Stimulated activated naive CD4-positive, alpha-beta T cell treated with Interleukin-2 at 50 U/mL for 16 hours (primary cell): ENCODE measurements at places on chromosomes 11 and 22.

DNA sequence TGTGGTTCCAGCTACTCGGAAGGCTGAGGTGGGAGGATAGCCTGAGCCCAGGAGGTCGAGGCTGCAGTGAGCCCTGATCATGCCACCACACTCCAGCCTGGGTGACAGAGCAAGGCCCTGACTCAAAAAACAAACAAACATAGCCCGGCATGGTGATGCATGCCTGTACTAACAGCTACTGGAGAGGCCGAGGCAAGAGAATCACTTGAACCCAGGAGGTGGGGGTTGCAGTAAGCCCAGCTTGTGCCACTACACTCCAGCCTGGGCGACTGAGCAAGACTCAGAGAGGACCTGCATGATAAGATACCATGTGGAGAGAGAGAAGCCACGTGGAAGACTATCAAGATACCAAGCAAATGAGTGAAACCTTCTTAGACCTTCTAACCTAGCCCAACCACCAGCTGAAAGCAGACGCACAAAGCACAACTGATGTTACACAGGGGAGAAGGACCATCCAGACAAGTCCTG, 36.1 kb downstream of the AMBRA1 start:
- DNase-seq: no peak

DNA sequence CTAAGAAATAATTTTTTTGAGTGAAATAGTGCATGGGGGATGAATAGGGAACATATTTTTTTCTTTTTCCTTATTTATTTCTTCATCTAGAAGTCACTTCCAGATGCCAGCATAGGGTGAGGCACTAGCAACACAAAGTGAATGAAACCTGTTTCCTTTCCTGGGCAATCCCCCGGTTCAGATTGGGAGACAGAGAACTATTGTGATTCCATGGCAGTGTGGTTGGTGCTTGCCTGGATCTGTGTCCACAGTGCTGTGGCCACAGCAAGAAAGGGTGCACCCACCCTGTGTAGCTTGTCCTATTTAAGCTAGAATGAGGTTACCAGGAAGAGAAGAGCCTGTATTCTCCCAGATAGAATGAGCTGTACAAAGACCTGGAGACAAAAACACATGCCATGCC, 57.6 kb downstream of the SLC5A1 start:
- no peak for DNase-seq

DNA sequence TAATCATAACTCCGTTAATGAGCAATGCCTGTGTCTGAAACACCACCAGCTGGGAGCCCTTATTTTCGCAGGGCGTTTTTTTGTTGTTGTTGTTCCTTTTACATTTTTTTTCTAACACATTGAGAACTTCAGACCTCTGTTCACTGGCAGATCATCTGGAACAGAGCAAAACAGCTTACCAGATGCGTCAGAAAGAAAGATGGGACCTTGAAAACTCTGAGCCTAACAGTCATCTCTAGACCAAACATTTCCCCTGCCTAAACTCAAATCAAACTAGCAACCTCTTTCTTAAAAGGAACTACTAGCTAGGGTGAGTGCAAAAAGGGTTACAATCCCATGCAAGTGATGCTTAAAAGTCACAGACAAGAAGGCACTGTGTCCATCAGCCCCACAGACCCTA, 93.2 kb downstream of the PLEKHA7 start:
- DNase-seq: no peak

DNA sequence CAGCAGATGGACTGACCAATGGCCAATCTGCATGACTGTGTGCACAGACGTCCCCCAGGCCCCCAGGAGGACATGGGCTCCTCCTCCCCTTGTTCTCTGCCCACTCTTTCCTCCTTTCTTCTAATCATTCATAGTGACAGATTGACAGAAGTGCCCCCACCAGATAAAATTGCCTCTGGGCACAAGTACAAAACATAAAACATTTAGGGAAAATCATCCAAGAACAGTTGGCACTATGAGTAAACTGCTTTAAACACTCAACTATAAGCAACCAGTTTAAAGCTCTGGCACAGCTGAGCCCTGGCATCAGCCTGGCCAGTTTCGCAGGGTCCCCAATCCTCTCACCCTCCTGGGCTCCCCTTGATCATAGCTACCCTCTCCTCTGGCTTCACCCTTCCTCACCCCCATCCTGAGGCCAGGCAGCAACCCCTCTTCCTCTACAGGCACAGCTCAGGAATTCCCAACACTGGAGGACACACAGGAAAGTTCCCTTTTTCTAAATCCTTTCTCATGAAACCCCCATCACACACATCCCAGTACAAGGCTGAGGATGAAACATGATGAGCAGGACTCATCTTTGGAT, 232.9 kb downstream of the BUD13 start:
- DNase-seq: no peak

DNA sequence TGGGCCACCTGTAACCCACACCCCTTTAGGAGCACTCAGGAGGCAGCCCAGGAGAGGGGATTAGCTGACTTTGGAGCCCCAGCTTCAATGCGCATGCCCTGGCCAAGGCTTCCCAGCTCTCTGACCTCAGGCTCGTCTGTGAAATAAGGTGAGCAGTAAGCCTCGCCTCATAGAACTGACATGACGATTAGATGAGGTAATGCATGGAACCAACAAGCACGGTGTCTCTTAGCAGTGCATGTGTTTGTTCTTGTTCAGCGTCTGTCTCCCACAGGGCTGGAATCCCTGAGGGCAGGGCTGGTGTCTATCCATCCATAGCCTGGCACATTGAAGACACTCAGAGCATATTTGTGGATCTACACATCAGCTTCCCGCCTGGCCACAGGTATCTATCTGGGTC, 415.4 kb downstream of the MN1 start:
- DNase-seq: no peak
